ENCODE measurements at places on chromosomes 5 and 9.

DNA sequence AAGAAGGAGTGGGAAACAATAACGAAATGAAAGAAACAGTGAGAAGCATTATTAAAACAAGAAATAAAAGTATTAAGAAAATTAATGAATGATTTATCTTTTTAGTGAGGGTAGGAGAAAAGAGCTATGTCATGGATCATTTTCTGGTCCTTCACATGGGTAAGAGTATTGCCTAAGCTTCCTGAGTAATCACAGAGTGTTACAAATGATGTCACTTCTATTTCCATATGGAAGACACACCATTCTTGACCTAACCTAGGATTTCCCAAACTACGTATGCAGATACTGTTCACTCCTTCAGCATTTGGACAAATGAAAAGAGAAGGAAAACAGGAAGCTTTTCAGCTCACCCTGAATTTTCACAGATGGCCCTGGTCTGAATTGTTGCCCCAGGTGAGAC lies 3.3 kb upstream of the TSLP start:
- no peak for DNase-seq

DNA sequence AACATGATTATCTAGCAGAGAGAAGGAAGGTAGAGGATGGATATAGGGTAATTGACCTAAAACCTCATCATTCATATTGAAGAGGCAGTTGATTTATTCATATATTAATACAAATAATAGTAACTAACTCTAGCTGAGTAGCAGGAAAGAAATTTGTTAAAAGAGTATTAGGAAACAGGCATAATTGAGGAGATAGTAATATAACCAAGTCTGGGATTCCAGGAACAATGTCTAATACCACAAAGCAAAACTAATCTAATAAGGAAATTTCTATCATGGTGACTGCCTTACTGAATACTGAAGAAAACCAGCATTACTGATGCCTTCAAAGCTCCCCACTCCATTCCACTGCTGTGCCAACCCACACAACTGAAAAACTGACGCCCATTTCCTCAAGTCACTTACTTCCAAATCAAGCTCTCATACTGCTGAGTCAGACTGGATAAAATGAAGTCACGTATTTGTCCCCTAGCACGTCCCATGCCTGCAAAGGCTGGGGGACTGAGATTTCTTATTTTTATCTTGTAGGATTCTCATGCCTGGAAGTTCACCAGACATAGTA lies 153.9 kb downstream of the SMC2 start:
- DNase-seq: no peak

DNA sequence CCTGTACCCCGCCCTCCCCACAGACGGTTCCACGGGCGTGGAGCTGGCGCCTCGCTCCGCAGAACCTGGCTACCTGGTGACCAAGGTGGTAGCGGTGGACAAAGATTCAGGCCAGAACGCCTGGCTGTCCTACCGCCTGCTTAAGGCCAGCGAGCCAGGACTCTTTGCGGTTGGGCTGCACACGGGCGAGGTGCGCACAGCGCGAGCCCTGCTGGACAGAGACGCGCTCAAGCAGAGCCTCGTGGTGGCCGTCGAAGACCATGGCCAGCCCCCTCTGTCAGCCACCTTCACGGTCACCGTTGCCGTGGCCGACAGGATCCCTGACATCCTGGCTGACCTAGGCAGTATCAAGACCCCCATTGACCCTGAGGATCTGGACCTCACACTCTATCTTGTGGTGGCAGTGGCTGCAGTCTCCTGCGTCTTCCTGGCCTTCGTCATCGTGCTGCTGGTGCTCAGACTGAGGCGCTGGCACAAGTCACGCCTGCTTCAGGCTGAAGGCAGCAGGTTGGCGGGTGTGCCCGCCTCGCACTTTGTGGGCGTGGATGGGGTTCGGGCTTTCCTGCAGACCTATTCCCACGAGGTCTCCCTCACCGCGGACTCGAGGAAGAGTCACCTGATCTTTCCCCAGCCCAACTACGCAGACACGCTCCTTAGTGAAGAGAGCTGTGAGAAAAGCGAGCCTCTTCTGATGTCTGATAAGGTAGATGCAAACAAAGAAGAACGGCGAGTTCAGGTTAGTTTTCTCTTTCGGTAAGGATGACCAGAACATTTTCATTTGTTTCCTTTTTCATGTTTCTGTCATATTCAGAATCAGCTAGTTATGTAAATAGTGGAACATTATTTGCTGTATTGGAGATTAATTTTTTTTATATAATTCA lies 2.3 kb downstream of the PCDHGA5 start:
- no peak for DNase-seq

DNA sequence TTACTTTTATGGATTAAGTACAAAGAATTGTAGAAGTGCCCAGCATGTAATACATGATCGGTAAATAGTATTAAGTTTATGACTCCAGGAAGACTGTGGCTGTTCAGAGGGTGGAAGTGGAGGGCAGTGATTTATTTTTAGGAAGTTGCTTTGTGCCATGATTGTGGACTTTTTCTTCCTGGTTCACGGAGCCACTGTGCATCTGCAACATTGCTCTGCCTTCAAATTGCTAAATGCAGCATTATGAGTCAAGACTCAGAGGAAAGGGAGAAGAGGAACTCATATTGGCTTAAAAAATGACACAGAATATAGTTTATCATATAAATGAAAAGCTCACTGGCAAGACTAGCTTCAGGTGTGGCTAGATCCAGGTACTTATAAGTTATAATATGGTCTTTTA lies 301.5 kb downstream of the KCTD16 start:
- DNase-seq: no peak

- DNase-seq: peak; percentile 53
These were observed 4.6 kb upstream of the DNAJC18 start for GRCh38 chr5:139443831-139444453.

DNA sequence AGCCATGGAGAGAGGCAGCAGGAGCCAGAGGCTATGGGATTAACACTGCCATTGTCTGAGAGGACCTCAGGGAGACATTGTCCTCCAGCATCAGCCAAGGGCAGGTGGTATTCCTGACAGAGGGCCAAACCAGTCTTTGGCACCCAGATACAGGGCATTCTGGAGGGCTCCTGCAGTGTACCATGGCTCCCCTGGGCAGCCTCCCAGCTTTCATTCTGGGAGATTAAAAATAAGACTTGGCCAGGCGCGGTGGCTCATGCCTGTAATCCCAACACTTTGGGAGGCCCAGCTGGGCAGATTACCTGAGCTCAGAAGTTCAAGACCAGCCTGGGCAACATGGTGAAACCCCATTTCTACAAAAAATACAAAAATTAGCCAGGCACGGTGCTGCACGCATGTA lies 4.2 kb downstream of the MTAP start:
- no peak for DNase-seq

DNA sequence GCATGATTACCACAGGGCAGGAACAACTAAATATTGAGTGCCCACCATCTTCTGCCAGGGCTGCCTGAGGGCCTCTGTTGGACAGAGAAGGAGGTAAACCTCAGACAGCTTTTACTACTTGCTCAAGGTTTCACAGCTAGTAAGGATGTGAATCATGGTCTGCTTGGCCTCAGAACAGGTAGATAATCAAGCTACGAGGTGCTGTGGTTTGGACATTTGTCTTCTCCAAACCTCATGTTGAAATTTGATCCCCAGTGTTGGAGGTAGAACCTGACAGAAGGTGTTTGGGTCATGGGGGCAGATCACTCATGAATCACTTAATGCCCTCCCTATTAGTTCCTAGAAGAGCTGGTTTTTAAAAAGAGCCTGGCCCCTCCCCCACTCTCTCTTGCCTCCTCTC lies 541.2 kb upstream of the TRPC7 start:
- no peak for DNase-seq

DNA sequence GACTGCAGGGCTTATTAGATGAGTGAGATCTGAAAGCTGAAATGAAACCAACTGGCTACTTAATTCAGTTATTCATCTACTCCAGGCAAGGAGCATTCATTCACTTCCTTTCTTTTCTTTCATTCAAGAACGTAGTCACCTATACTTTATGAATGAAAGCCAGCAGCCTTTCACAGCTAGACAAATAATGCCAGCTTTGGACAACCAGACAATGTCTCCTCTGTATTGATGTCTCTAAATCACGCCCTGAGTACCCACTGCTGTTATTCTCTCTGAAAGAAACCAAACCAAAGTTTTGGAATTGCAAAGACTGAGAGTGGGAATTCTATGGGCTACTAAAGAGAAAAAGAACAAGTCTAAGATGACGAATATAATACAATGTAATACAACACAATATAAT lies 121.2 kb upstream of the PTPN3 start:
- DNase-seq: no peak

DNA sequence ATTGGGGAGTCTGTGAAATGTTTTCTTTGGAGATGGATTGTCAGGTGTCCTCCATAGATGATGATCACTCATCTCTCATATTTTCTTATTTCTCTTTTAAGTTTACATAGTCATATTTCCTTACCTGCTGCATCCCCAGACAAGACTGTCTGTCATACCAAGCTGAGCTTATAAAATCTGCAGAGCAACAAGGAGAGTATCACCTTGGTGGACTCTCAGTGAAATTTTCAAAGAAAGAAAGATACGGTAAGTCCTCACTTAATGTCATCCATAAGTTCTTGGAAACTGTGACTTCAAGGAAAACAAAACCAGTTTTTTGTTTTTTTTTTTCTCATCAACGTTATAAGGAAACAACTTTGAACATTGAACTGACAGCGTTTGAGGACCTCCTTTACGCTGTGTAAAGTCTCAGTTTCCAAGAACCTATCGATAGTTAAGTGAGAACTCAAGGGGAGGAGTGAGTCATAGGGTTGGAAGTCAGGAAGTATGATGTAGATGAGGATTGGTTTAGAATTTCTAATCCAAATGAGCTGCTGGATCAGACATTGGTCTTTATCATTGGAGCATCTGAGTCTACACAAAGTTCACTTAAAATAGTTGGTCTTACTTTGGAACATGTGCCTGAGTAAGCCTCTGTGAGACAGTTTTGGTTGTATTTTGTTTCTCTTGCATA lies 45.5 kb downstream of the SPIN1 start:
- no peak for DNase-seq

- no peak for DNase-seq
These were observed 1200.6 kb downstream of the PTPRD start for GRCh38 chr9:9412241-9412640.

GRCh38 chr5:125153231-125153630 lies 406.8 kb upstream of the ZNF608 start:
- DNase-seq: no peak

DNA sequence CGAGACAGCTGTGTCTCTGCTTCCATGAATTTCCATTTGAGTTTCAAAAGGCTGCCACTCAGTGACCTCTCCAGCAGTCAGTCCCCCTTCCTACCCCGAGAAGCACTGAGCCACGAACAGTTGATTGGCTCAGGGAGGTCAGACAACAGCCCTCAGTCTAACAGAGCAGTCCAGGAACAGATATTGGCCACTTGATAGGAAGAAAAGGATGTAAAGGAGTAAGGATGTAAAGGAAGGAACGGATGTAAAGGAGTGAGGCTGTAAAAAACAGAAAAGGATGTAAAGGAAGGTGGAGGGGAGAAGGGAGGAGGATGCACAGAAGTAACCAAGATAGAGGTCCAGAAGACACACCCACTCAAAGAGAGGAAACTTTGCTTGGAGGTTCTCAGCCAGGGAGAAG lies 3.2 kb upstream of the NR4A3 start:
- DNase-seq: no peak

- no peak for DNase-seq
These were observed 1510.1 kb downstream of the MAT2B start for GRCh38 chr5:165015547-165015946.

- no peak for DNase-seq
These were observed 76.8 kb downstream of the TTLL11 start for GRCh38 chr9:122016309-122016708.

DNA sequence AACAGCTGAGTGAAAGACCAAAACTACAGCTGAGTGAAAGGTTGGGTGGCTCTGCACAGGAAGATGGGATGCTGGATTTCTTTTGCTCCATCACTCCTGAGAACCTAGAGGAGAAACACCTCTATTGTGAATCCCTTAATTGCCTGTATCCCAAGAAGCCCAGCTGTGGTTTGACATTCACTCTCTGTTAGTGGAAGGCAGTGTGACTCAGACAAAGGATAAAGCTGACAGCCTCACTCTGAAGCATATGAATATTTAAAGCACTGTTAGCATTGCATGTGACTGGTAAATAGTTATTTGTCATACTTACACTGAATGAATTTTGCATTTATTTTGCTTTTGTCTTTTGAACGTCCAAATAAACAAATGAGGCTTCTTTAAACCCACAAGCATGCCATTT lies 367.1 kb upstream of the RIOK2 start:
- no peak for DNase-seq

DNA sequence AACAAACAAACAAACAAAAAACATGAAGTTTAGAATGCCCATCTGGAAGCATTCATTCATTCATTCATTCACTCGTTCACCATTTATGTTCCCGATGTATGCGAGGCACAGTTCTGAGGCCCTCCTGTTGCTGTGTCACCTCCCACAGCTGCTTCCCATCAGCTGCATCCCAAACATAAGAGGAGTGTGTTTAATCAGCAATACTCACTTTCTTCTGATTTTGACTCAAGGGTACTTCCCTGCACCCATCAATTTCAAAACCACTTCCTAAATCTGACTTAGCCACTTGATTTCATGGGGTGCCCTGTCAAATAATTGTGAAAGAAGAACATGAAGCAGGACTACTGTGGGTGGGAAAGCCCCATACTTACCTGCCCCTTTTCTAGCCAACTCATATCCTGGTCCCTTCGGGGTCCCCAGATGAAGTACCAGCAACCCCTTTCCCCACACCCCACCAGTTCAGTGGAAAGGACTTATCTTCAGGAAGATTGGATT lies 128.0 kb upstream of the IL12B start:
- peak; percentile 27 for DNase-seq

GRCh38 chr5:96615223-96615622 lies 47.0 kb upstream of the CAST start:
- no peak for DNase-seq

DNA sequence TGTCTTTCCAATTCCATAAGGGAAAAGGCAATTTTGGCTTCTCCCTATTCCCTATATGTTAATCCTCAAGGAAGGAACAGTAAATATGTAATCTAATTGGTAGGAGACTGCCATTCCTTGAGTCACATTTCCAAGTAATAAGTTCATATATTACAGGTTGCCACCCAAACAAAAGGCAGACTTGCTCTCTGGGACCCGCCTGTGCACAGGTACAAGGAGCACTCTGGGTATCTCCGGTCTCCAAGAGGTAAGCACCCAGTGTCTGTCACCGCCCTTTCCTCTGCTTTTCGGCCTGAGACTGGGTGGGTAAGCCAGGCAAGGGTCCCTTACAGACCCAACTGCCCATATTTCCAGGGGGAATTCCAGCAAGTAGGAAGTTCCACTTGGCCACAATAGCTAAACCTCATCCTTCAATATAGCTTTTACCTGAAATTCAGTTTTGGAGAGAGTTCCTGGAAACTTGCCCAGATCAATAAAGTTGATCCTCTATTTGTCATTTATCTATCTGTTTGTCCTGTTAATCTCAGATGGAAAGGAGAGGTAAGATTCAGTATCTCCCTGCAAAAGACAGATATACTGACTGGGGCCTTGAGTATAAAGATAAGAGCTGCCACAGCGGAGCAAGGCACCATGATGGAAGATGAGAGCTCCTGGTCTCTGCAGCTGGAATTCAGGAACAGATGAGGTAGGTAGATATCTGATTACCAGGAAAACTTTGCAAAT lies 81.8 kb downstream of the SUSD1 start:
- no peak for DNase-seq
